Transverse colon (tissue), 4 donors: ENCODE measurements at places on chromosomes 3 and 15.

DNA sequence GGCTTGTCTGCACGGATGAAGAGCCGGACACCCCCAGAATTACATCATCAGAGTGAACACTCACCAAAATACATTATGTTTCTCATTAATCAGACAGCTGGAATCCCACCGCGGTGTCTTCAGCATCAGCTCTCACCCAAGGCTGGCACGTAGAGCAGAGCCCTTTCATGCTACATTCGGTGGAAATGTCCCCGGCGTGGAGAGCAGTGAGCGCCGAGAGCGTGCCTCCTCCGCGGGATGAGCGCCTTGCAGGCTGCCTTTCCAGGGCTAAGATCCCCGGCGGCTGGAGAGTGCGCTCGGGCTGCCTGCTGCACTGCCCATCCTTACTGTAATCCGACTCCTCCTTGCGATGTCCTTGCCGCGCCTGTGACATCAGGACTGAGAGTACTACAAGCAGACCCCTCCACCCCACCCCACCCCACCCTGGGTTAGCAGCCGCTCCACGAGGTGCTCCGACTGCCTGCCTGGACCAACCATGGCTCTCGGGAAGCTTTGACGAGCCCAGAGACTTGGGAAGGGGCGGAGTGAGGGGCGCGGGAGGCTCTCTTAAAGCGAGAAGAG lies at the start of gene ZNF385D:
Gene ZNF385D, minus strand, starts transcription at position 380 of the 561 bp plus-strand sequence. Its CDS starts 294 bp downstream, at position 86.
- DNase-seq: no peak

GRCh38 chr3:187996609-187997008 lies 157.3 kb upstream of the LPP start:
- no peak for DNase-seq

GRCh38 chr15:42354824-42355223 lies 4.5 kb upstream of the CAPN3 start:
- no peak for DNase-seq

- no peak for DNase-seq
These were observed 181.2 kb upstream of the TTC14 start for GRCh38 chr3:180420804-180421203.

GRCh38 chr3:149481056-149481455 lies 6.6 kb downstream of the TM4SF4 start:
- DNase-seq: no peak

- DNase-seq: peak; percentile 41
These were observed 235.9 kb downstream of the LPP start for GRCh38 chr3:188389711-188390342.

DNA sequence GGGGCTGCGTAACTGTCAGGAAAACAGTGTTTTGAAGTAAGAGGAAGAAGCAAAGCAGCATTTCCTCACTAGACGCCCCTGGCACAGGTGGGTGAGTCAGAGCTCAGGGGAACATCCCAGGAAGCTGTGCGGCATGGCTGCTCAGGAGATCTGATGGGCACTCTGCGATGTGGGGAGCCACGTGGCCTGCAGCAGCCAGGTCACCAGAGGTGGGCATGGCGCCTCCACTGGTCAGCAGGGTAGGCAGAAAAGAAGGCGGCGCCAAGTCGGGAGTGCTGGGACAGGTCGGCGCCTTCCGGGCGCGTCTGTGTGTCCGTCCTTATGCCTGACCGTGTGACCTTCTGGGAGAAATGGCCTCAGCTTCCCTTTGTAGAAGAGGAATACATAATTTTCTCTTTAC lies 249.9 kb upstream of the ST8SIA2 start:
- no peak for DNase-seq

- DNase-seq: no peak
These were observed 580.4 kb downstream of the VGLL3 start for GRCh38 chr3:86410587-86410986.

DNA sequence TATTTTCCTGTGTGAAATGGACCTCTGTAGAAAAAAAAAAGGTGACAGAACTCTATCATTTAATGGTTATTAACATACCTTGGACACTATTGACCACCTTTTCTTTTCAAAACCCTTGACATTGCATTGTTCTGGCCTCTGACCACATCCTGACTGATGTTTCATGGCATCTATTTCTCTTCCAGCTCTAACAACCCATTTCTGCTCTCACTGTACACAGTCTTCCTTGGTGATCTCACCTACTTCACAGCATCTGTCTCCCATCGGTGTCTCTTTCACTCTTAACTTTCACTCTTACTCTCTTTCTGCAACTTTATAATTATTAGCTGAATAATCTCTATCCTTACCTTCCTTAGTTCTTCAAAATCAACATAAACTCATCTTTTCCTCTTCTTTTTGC lies 217.4 kb upstream of the CD96 start:
- no peak for DNase-seq

GRCh38 chr15:90190606-90191343 lies 10.4 kb upstream of the SEMA4B start:
- DNase-seq: peak; percentile 91

GRCh38 chr3:178849199-178849910 lies 222.3 kb downstream of the ZMAT3 start:
- DNase-seq: no peak

DNA sequence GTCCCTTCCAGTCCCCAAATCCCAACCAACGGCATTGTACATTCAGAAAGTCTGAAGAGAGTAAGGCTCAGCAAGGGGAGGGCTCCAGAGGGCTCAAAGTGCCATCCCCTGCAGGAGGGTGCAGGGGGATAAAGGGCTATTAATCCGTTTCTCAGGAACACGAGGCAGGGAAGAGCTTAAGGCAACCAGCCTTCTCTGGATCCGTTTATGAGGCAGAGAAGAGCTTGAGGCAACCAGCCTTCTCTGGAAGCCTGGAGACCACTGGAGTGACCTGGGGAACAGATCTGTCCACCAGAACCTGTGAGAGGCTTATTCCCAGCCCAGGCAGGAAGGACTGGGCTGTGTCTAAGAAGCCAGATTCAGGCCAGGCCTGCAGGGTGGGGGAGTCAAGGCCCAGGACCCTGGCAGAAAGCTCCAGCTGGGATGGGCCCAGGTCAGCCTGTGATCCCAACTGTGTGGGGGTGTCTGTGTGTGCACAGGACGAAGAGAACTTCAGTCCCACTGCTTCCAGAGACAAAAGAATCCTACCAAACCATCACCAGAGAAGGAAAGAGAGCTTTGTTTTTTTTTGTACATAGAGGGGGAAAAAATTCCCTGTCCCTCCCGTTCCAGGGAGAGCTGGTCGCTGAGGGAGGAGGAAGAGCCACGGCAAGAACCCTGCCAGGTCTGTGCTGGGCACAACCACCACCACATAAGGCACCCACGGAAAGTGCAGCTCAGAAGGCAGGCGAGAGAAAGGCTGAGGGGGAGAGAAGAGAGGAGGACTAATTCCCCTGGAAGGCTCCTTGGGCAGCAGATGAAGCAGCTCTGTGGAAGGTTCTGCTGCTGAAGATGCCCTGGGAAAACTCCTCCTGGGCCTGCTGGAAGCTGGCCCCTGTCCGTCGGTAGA lies 1.6 kb upstream of the ULK3 start:
- DNase-seq: no peak

- no peak for DNase-seq
These were observed 466.7 kb downstream of the ERC2 start for GRCh38 chr3:56001537-56001936.

- no peak for DNase-seq
These were observed 21.0 kb downstream of the PLXNB1 start for GRCh38 chr3:48408823-48409281.

DNA sequence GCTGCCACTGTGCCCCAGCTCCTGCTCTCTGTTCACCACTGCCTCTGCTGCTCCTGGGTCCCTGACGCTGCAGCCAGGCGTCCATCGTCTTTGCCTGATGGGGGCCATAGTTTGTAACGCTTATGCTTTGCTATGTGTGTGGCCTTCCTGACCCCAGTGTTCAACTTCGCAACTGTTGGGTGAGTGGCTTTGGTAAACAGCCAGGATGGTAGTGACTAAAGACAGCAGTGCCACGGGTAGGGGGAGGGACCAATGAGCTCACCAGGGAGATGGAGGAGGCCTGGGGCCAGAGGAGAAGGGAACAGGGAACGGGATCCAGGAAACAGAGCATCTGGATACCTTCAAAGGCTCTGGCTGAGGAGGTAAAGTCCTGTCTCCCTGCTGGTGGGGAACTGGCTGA lies 75.9 kb upstream of the ALDH1L1 start:
- DNase-seq: no peak

DNA sequence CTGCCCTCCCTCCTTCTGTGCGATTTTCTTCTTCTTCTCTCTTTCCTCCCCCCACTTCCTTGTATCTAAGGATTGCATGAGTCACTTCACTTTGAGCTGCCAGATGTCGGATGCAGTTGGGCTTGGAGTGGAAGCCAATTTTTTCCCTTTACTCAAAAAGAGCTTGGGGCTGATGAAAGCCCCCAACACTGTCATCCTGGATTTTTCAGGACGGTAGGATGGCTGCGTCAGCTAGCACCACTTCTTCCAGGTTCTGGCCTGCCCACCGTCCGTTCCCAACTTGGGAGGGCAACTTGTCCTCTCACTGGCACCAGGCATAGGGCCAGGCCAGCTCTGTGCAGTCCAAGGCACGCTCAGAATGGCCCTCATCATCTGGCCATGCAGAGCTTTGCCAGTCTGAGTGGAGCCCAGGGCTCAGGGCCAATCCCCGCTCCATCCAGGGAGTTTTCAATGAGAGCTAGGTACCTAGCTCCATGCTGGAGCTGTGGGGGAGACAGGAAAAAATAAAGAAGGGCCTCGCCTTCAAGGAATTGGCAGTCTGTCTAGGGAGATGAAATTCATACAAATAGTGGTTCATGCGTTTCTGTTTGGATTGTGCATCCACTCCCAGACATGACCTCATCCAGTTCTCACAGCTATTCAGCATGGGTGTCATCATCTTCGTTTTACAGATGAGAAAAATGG lies 47.7 kb upstream of the INSYN1 start:
- no peak for DNase-seq

GRCh38 chr3:31255007-31255581 lies 277.6 kb upstream of the STT3B start:
- no peak for DNase-seq

GRCh38 chr3:193165431-193166120 lies 75.4 kb upstream of the PLAAT1 start:
- DNase-seq: no peak

DNA sequence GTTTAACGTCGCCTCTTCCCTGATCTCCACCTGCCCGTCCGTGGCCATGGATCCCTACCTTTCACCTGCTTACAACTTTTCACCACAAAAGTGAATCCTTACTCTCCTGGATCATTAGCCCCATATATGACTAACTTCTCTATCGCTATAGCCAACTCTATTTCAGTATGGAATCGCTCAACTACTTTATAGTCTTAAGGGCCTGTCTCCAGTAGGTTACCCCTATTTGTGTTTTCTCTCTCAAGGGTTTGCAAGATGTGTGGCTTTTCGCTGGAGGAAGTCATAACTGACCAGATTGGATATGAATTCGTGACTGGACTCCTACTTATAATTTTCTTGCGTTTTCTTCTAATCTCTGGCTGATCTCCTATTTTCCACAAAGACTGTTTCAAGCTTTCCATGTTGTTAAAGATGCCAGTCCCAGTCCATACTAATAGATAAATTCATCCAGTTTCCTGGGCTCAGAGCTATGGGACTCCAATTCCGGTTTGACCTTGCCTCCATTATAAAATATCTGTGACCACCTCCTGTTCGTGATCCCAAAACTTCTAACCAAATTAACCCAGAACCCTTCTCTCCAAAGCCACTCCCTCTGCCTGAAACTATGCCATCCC lies 1.3 kb upstream of the STAG1 start:
- DNase-seq: no peak

DNA sequence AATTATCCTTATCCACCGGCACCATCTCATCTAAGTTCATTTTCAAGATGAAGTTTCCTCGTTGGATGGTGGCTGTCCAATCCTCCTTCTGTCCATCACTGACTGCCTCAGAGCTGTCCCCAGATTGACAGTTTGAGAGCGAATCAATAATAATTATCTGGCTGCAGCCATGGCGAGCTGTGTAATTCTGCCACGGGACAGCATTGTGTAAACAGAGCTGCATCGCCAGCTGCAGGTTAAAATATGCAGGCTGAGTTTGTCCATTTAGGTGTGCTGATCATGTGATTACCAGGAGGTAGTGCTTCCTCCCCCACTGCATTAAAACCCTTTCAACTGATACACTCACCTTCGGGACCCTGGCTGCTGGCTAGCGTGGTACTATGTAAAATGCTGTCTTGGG lies 461.9 kb upstream of the ONECUT1 start:
- no peak for DNase-seq

- peak; percentile 20 for DNase-seq
These were observed 65.8 kb upstream of the GSK3B start for GRCh38 chr3:120160050-120160449.

GRCh38 chr3:9800529-9800928 lies 7.6 kb downstream of the ARPC4 start:
- DNase-seq: no peak

DNA sequence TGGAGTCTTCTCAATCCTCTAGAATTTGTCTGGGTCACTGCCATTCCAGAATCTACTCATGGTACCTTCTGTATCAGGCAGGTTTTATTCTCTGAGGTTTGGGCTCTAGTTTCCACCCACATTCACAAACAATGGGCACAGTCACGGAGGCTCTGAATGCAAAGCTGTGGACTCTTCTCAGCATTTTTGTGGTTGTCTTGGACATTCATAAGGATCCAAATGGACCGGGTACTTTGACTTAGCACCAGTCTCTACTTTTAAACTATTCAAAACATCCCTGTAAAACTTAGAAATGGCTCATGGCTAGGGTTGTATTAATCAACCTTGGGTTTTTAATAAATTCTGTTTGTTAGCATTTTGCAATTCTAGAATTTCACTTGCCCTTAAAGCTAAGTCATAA lies 277.9 kb upstream of the THBS1 start:
- no peak for DNase-seq

- peak; percentile 66 for DNase-seq
These were observed 50.8 kb downstream of the CPN2 start for GRCh38 chr3:194300382-194300758.

GRCh38 chr15:66481107-66481856 lies 16.3 kb downstream of the SNAPC5 start:
- DNase-seq: no peak

DNA sequence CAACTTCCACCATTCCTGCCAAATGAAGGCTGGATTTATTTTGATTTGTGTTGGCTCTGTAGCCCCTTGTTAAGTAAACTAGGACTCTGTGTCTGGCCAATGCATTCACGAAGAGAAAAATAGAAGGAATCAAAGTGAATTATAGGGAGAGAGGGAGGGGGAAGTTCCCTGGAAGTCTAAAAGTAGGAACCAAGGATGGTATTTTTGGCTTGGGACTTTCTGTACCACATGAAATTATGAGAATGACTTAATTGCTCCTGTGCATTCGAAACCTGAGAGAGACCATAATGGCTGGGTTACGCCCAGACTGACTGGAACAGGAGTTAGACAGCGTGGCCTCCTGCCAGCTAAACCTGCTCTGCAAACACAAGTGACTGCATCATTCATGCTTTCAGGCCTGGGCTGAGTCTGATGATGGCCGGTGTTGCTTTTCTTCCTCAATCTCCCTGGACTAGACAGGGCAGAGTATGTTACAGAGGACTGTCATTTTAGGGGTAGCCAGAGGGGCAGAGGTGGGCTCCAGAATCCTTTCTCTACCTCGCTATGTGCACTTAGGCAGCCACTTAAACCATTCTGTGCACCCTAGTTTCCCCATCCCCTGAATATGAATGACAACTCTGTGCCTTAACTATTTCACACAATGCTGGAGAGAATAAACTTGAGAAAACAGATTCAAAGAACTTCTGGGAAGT lies 58.9 kb downstream of the MYO1E start:
- DNase-seq: peak; percentile 93
